ENCODE measurements at places on chromosomes 5 and 9.

- DNase-seq = no peak
Observed at GRCh38 chr5:81134066-81134465, 99.1 kb upstream of the CKMT2 start.

GRCh38 chr9:346111-346571 lies 131.5 kb downstream of the DOCK8 start:
- no peak for DNase-seq

GRCh38 chr5:31962871-31963307 lies 211.2 kb downstream of the GOLPH3 start:
- DNase-seq = no peak

DNA sequence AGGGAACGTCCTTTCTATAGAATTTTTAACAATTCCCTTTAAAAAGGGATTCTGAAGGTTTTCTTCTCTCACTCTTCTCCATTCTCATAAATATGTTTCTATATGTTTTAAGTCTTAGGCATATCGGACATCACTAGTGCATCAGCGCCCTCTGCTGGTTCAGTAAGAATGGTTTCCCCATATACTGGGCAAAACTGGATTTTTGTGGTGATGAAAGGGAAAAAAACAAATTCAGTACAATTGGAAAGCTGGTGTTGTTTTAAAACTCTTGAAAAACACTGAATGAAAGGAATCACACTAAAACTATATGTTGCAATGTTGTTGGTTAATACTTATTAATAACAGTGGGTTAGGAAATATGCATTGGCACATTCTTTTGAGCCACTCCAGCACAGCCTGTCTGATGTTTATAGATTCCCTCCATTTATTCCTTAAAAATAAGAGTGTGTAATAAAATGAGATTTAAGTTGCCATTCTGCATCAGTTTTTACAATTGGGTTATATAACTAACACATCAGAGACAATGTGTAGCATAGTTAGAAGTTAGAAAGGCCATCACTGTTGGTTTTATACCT lies 15.8 kb downstream of the CWC27 start:
- DNase-seq = peak; percentile 47

DNA sequence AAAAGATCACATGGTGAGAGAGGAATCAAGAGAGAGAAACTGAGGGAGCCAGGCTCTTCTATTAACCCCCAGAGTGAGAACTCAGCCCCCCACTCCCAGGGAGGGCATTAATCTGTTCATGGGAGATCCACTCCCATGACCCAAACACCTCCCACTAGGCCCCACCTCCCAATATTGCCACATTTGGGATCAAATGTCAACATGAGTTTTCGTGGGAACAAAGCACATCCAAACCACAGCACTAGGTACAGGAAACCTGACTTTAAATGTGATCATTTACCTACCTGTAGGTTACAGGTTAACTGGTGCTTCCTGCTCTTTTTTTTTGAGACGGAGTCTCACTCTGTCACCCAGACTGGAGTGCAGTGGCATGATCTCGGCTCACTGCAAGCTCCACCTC lies 16.9 kb downstream of the NNT start:
- DNase-seq = no peak

GRCh38 chr5:159971038-159971437 lies 37.9 kb upstream of the TTC1 start:
- no peak for DNase-seq

GRCh38 chr9:104864675-104865104 lies 63.3 kb downstream of the ABCA1 start:
- no peak for DNase-seq

- DNase-seq = no peak
Observed at GRCh38 chr5:179431221-179431824, 86.1 kb upstream of the ADAMTS2 start.

- DNase-seq = no peak
Observed at GRCh38 chr5:86679529-86679928, 61.8 kb downstream of the COX7C start.

GRCh38 chr9:8391566-8391965 lies 592.0 kb upstream of the DMAC1 start:
- DNase-seq = no peak
